ENCODE measurements at places on chromosomes 6 and 20.

GRCh38 chr20:59207235-59207634 lies 43.6 kb downstream of the ZNF831 start:
- no peak for DNase-seq

DNA sequence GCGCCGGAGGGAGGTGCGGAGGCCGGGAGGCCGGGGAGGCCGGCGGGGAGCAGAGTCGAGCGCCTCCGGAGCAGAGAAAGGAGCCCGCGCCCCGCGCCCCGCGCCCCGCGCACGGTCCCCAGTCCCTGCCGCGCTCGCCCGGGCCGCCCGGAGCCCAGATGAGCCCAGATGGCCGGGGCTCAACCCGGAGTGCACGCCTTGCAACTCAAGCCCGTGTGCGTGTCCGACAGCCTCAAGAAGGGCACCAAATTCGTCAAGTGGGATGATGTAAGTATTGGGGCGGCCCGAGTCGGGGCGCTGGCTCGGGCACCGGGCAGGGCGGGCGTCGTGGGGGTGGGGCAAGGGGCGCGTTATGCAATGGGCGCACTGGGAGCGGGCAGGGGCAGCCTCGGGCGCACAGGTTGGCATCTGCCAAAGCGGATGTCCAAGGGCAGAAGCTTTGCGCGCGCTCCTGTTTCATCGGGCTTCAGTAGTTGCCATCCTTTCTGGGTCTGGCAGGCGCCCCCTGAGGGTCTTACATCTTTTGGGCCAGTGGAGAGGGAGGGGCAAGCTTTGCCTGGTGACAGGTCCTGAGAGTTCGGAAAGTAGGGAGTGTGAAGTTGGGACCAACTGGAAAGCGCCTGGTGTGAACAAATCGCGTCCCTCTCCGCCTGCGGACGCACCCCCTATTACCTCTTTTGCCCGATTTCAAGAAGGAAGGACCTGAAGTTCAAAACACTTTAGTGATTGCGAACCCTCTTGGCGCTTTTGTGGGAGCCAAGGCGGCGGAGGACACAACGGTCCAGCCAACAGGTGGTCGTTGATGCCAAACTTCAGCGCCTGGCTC lies 631 bp downstream of the PLCB1 start:
- DNase-seq: no peak

GRCh38 chr6:44152533-44152932 lies 6.1 kb upstream of the CAPN11 start:
- DNase-seq: no peak

- DNase-seq: no peak
Observed at GRCh38 chr20:46261456-46262253, 46.6 kb downstream of the CDH22 start.

Measured in RWPE2 (cell line).